Kidney capillary endothelial cell (primary cell): ENCODE measurements at places on chromosomes 12 and 14.

GRCh38 chr14:68359022-68359836 lies 433.6 kb downstream of the ZFP36L1 start:
- no peak for DNase-seq

GRCh38 chr14:68810173-68811153 lies 17.6 kb upstream of the ZFP36L1 start:
- DNase-seq, result no peak

- DNase-seq, result no peak
These were observed 177.6 kb downstream of the CAND1 start for GRCh38 chr12:67446716-67447115.

DNA sequence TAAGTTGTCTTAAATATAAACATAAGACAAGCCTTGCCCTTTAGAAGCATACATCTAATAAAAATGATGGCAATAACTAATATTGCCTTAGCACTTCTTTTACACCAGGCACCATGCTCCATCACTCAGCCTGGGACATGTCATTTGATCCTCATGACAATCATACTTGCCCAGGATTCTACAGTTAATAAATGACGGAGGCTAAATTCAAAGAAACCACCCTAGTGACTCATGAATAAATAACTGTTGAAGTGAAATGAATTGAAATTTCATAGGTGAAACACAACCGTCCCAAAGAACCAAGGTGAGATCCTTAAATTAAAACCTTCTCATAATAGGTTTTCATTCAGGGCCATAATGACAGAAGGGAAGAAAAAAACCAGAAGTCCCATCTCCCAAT lies 89.5 kb downstream of the GRIN2B start:
- no peak for DNase-seq

- peak; percentile 26 for DNase-seq
These were observed 31.5 kb downstream of the TMEM63C start for GRCh38 chr14:77212943-77213678.

DNA sequence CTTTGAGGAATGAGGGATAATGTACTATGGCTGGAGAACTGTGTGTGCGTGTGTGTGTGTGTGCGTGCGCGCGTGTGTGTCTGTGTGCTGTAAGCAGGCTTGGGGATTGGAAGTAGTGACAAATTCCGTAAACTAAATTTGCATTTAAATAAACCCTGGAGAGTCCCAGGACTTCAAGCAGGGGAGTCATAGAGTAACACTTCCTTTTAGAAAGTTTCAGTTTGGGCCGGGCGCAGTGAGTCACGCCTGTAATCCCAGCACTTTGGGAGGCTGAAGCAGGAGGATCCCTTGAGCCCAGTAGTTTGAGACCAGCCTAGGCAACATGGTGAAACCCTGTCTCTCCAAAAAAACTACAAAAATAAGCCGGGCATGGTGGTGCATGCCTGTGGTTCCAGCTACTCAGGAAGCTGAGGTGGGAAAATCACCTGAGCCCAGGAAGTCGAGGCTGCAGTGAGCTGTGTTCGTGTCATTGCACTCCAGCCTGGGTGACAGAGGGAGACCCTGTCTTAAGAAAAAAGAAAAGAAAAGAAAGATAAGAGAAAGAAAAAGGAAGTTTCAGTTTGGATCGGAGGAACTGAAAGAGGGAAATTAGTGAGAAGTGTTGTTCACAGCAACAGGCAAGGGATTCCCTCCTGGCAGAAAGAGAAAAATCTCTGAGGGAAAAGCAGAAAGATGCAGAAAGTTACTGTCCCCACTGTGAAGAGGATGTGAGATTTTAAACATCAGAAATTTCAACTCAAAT lies 222.7 kb upstream of the SOX5 start:
- DNase-seq, result no peak

GRCh38 chr14:91867316-91867988 lies at the start of gene TC2N:
Gene TC2N, minus strand, starts transcription at chr14:91867536. Its CDS starts 53,767 bp downstream, at chr14:91813769.
- no peak for DNase-seq

DNA sequence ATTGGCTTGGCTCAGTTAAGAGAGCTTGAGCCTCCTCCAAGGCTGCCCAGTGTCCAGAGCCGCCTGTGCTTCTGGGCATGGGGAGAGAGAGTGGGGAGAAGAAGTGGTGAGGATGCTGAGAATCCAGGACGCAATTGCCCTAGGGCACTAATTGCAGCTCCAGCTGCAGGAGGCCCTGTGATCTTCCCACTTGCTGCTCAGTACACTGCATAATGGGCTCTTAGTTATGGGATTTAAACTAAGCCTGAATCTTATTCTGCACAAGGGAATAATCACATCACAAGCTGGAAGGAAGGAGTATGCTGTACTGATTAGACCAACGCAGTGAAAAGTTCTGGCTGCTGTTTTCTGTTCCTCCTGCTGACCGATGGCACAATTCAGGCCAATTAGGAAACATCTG lies 101.0 kb upstream of the PRMT8 start:
- DNase-seq, result no peak

GRCh38 chr14:93736378-93737014 lies 51.8 kb downstream of the PRIMA1 start:
- no peak for DNase-seq

GRCh38 chr14:68711561-68712309 lies 81.1 kb downstream of the ZFP36L1 start:
- DNase-seq, result no peak

GRCh38 chr14:26163761-26164160 lies 434.1 kb downstream of the NOVA1 start:
- peak; percentile 45 for DNase-seq

- no peak for DNase-seq
These were observed 247.9 kb downstream of the NELL2 start for GRCh38 chr12:44628180-44628579.

DNA sequence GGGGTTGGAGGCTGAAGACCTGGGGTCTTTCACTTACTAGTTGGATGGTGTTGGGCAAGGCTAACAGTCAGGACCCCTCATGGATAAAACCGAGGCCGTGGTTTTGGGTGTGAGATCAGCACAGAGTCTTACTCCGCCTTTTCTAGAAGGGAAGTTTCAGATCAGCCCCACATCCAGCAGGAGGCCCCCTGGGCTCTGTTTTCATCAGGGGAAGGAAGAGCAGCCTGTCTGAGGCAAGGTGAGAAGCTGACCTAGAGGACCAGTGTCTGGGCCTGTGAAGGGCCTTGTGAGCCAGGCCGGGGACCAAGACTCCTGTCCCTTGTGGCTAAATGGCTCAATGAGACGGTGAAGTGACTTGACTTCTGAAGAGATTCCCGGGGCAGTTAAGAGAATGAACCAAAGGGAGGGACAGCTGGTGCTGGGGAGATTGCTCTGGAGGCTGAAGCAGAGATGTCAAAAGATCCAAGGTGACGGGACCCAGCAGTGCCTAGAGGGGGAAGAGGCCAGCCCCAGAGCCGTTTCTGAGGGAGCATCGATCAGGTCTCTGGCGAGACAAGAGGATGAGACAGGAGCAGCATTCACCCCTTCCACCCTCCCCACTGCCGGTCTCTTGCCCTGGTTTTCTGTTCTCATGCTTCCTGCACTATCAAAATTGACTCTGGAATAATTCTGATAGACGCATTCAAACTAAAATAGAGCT lies 40.1 kb upstream of the TSPAN9 start:
- DNase-seq, result no peak

- DNase-seq, result peak; percentile 3
These were observed 180.3 kb downstream of the IPO8 start for GRCh38 chr12:30515351-30515750.

DNA sequence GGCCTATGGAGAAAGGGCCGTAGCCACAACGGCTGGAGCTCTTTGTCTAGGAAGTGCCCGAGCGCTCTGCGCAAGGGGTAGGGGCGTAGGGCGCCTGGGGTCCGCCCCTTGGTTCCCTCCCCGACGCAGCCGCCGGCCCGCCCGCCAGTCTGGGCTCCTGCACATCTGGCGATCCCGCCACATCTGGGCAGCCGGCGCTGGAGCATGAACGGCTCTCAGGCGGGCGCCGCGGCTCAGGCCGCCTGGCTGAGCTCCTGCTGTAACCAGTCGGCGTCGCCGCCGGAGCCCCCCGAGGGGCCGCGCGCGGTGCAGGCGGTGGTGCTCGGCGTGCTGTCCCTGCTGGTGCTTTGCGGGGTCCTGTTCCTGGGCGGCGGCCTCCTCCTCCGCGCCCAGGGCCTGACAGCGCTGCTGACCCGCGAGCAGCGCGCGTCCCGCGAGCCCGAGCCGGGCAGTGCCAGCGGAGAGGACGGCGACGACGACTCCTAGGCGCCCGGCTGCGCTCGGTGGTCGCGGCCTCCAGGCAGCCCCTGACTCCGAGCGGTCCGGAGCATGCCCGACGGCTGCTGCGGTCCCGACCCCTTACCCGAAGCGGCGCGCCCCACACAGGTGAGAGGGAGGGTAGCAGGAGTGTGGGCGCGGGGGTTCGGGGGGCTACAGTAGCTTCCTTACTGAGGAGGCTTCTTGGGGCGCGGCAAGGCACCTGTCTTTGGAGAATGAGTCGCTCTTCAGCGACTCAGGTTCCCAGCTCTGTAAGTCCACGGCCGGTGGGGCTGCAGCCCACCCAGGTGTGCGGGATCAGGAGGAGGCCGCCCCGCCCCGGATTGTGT lies at the start of gene SMIM41:
SMIM41 (plus strand) TSS at position 129 of the 827 bp plus-strand sequence; CDS start at position 205, 76 bp downstream.
- no peak for DNase-seq

GRCh38 chr12:56118688-56119357 lies 757 bp downstream of the ZC3H10 start:
- DNase-seq, result no peak

DNA sequence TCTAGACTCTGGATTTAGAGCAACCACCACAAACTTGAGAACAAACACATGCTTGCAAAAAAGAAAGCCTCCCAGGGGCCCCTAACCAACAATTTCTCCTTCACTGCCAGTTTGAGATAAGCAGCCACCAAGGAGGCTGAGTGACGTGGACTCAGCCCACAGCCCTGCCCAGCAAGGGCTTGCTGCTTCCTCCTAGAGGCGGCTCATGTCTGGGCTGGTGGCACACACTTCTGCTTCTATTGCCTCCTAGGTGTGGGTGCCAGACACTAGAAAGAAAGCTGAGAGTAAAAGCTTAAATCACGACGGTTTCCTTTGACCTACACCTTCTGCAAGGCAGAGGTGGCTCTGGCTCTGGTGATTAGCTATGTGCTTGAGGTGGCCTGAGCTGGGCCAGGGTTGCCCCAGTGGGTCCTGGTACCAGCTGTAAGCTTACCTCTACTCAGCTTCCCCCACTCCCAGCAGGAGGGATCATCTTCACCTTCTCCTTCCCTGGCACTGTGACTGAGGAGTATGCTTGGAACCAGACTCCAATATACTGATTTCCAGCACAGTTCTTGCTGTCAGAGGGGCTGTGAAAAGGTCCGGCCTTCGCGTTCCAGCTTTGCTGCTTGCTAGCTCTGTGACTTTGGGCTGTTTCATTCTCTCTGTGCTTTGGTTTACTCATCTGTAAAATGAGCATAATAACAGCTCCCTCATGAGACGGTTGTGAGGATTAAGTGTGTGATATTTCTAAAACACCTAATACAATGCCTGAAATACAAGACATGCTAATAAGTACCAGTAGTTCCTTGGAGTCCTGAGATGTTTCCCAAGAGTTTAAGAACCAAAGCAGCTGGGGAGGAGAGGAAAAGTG lies 89.7 kb upstream of the PARP11 start:
- DNase-seq, result no peak

GRCh38 chr12:92505254-92506231 lies 197.2 kb upstream of the PLEKHG7 start:
- no peak for DNase-seq

DNA sequence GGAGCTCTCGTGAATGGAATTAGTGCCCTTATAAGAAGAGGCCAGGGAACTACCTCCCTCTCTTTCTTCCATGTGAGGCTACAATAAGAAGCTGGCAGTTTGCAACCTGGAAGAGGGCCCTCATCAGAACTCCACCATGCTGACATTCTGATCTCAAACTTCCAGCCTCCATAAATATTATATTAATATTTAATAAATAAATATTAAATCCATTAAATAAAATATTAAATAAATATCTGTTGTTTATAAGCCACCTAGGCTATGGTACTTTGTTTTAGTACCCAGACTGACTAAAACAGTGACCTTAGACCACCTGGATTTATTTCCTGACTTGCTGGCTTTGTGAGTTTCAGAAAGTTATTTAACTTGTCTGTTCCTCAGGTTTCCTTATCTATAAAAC lies 49.9 kb downstream of the ZNF641 start:
- no peak for DNase-seq

GRCh38 chr14:76829650-76830421 lies 3.6 kb downstream of the LRRC74A start:
- no peak for DNase-seq

GRCh38 chr12:116152268-116152667 lies 125.2 kb downstream of the MED13L start:
- no peak for DNase-seq

DNA sequence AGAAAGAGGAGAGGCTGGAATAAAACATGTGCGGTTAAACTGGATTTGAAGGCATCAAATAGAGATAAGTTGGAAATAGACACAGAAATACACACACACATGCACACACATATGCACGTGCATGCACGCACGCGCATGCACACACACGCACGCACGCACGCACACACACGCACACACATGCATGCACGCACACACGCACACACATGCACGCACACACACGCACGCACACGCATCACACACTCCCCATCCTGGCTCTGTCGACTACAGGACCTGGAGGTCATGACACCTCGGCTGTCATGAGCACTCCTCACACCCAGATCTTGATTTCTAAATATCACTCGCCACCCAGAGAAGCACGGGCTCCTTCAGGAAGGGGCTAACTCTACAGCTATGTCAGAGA lies 51.8 kb downstream of the RIMBP2 start:
- DNase-seq, result no peak
